ENCODE measurements at places on chromosomes 12 and 14.

DNA sequence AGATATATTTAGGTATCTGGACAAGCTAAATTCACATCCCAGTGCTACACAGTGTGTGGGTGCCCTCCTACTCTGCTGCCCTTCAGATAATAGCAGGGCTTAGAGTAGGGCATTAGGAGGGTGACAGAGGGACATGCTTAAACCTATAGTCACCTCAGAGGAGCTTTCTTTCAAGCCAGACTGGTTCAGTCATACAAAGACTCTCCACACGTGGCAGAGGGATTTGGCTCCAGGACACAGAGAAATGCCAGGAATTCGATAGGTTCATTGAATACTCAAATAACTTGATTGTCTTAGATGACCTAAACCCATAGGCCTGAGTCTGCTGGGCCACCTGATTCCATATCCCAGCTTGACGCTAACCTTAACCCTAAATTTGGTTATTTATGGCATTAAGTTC, 163.5 kb downstream of the TPH2 start:
- H3K4me3 ChIP-seq: no peak overlapping the region
- no peaks in the 10 kb centered on the region for H3K36me3 ChIP-seq
- H3K4me1 ChIP-seq: no peaks in the 10 kb centered on the region
- no peaks in the 10 kb centered on the region for H3K27me3 ChIP-seq

GRCh38 chr12:388541-389141, 479 bp downstream of the KDM5A start:
- peaks cover 42% of the 10 kb centered on the region for H3K4me1 ChIP-seq
- H3K27me3 ChIP-seq: no peaks in the 10 kb centered on the region
- H3K4me3 ChIP-seq: peak overlapping the region; percentile 89
- H3K27ac ChIP-seq: peak overlapping the region; percentile 87

- no peaks in the 10 kb centered on the region for H3K27me3 ChIP-seq
- H3K4me3 ChIP-seq: no peak overlapping the region
- no peaks in the 10 kb centered on the region for H3K36me3 ChIP-seq
- H3K4me1 ChIP-seq: no peaks in the 10 kb centered on the region
- no peak overlapping the region for H3K27ac ChIP-seq
These were observed 19.6 kb downstream of the CCDC60 start for GRCh38 chr12:119354172-119354571.

GRCh38 chr12:132562489-132563021, 47.8 kb downstream of the LRCOL1 start:
- H3K4me1 ChIP-seq: peaks cover 34% of the 10 kb centered on the region
- peaks cover 29% of the 10 kb centered on the region for H3K36me3 ChIP-seq
- H3K27ac ChIP-seq: no peak overlapping the region
- no peaks in the 10 kb centered on the region for H3K27me3 ChIP-seq

- no peak overlapping the region for H3K4me3 ChIP-seq
- no peak overlapping the region for H3K27ac ChIP-seq
- no peak for DNase-seq
- no peaks in the 10 kb centered on the region for H3K27me3 ChIP-seq
These were observed 36.1 kb upstream of the PRB2 start for GRCh38 chr12:11431486-11431885.

DNA sequence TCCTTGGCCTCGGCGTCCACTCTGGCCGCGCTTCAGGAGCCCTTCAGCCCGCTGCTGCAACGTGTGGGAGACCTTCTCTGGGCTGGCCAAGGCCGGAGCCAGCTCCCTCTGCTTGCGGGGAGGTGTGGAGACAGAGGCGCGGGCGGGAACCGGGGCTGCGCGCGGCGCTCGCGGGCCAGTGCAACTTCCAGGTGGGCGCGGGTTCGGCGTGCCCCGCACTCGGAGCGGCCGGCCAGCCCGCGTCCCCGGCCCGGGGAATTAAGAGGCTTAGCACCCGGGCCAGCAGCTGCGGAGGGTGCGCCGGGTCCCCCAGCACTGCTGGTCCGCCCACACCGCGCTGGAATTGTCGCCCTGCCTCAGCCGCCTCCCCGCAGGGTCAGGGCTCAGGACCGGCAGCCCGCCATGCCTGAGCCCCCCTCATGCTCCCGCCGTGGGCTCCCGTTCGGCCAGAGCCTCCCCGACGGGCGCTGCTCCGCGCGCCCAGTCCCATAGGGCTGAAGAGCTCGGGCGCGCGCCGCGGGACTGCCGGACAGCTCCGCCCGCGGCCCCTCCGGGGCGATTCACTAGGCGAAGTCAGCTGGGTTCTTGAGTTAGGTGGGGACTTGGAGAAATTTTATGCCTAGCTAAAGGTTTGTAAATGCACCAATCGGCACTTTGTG, 673.9 kb downstream of the SLC16A7 start:
- no peak overlapping the region for H3K4me3 ChIP-seq
- no peak for DNase-seq
- no peak overlapping the region for H3K27ac ChIP-seq
- H3K4me1 ChIP-seq: no peaks in the 10 kb centered on the region
- H3K36me3 ChIP-seq: no peaks in the 10 kb centered on the region

- no peaks in the 10 kb centered on the region for H3K27me3 ChIP-seq
- H3K4me1 ChIP-seq: no peaks in the 10 kb centered on the region
- no peak overlapping the region for H3K27ac ChIP-seq
- peak overlapping the region; percentile 24 for H3K4me3 ChIP-seq
These were observed 10.6 kb downstream of the MYO1H start for GRCh38 chr12:109358154-109358869.

DNA sequence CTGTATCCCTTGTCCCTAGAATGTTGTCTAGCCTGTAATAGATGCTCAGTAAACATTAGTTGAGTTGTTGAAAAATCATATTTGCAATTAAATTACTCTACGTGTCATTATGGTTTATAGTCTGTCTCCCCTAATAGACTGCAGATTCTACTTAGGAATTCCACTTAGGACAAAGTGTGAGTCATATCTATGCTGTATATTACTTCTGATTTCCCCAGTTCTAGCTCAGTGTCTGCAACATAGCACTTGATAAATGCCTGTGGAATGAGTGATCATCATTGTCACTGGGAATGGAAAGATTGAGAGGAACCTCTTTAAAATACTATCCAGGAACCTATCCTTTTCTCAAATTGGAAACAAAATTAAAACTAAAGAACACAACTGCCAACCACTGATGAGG, 99.3 kb downstream of the TBX5 start:
- no peak overlapping the region for H3K27ac ChIP-seq
- H3K36me3 ChIP-seq: no peaks in the 10 kb centered on the region
- DNase-seq: no peak
- no peaks in the 10 kb centered on the region for H3K27me3 ChIP-seq

DNA sequence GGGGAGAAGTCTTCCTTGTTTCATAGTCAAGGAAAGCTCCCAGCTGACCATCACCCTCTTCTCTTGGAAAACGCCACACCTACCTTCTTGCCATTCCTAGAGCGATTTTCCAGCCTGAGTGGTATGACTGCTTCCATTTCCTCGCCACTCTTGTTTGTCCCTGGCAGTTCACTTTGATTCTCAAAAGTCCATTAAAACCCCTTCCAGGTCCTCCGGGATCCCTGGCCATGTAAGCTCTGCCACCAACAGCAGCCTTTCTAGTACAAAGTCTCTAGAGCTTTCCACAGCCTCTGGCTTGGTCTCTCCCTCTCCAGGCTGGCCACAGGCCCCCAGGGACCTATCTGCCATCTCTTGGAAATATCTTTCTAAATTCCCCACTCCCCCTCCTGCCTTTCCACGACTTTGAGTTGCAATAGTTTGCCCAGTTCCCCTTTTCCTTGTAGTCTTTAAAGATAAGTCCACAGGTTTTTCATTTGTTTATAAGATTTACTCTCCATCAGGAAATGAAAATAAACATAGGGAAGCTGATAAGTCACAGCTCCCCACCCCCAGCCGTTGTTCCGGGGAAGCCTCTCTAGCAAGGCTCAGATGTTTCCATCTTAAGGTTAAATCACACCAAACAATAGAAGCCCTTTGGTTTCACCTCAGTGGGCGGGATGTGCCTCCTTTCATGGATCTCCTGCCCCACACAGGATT, 42.9 kb upstream of the SINHCAF start:
- no peaks in the 10 kb centered on the region for H3K36me3 ChIP-seq
- DNase-seq: no peak
- H3K27ac ChIP-seq: no peak overlapping the region
- H3K4me3 ChIP-seq: no peak overlapping the region
- no peaks in the 10 kb centered on the region for H3K27me3 ChIP-seq

DNA sequence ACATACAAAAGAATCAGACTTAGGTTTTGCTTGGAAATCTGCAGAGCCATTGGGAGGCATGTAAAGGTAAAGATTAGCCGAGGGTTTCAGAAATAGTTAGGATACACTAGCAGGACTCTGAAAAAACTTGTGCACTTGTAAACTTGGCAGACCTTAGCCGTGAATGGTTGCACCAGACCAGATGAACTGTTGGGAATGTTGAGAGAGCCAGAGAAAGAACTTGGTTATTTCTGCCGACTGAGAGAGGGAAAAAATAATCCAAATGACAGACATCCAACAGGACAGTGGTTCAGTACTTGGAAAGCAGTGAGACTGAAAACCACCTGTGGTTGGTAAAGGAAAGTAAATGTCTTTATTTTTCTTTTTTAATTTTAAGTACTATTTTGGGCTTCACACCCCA, 222.5 kb upstream of the DDHD1 start:
- H3K4me3 ChIP-seq: no peak overlapping the region
- no peaks in the 10 kb centered on the region for H3K4me1 ChIP-seq
- H3K27ac ChIP-seq: no peak overlapping the region

DNA sequence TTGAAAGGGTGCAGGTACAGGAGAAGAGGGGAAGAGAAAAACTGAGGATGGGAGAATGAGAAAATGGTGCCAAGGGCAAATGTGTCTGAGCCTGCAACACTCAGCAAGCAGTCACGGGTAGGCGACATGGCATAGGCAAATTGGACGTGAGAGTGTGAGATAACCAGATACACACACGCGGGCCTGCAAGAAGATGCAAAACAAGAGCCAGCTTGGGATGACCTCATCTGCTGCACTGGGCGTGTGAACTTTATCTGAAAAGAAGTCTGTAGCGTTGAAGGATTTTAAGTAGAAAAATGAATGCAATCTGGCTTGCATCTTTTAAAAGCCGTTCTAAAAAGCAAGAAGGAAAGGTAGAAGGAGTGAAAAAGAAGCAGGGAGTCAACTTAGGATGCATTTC, 160.4 kb downstream of the NTF3 start:
- H3K4me3 ChIP-seq: no peak overlapping the region
- no peaks in the 10 kb centered on the region for H3K4me1 ChIP-seq
- no peaks in the 10 kb centered on the region for H3K36me3 ChIP-seq
- no peak overlapping the region for H3K27ac ChIP-seq

- H3K27me3 ChIP-seq: no peaks in the 10 kb centered on the region
- no peak for DNase-seq
- H3K4me1 ChIP-seq: peaks cover 18% of the 10 kb centered on the region
- no peaks in the 10 kb centered on the region for H3K36me3 ChIP-seq
- H3K27ac ChIP-seq: no peak overlapping the region
- no peak overlapping the region for H3K4me3 ChIP-seq
These were observed 36.2 kb downstream of the PPP1R13B start for GRCh38 chr14:103811189-103811588.

DNA sequence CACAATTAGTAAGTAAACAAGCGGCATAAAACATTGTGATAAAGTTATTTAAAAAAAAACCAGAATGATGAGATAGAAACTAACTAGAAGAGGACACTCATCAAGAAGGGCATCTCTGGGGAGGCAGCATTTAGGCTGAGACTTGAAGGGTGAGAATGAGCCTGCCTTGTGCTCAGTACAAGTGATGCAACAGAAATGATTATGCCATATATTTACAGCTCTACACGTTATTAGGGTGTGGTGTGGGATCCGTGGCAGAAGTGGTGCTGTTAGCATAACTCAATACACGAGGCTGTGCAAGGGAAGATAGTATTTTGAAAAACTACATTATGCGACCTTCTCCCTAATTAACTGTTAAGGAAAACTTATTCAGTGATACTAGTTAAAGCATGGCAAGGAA, 178.5 kb upstream of the ATF7IP start:
- H3K36me3 ChIP-seq: no peaks in the 10 kb centered on the region
- DNase-seq: no peak
- no peaks in the 10 kb centered on the region for H3K4me1 ChIP-seq
- H3K27me3 ChIP-seq: peaks cover 8% of the 10 kb centered on the region
- no peak overlapping the region for H3K27ac ChIP-seq
- no peak overlapping the region for H3K4me3 ChIP-seq

DNA sequence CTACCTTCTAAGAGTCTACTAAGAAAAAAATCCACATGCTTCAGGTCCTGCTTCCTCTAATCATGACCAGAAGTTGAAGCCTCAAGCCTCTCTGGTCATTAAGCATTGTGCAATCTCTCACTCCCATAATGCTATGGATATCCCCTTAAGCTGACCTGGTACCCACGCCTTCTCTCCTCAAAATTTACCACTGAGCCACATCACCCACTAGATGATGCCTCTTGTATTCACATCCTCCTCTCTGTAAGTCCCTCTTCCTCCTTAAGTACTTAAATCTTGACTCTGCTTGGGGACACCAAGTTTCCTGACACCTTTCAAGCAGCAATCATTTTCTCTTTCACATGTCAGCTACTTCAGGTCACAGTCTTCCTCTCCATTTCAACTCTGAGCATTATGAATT, 9.8 kb downstream of the GALNT4 start:
- no peaks in the 10 kb centered on the region for H3K27me3 ChIP-seq
- no peaks in the 10 kb centered on the region for H3K4me1 ChIP-seq
- no peak for DNase-seq

DNA sequence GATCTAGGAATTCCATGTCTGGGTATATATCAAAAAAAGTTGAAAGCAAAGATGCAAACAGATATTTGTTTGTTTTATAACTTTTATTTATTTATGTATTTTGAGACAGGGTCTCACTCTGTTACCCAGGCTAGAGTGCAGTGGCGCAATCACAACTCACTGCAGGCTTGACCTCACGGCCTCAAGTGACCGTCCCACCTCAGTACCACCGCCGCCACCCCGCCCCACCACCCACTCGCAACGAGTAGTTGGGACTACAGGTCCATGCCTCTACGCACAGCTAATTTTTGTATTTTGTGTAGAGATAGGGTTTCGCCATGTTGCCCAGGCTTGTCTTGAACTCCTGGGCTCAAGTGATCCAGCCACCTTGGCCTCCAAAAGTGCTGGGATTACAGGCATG, 66.5 kb upstream of the KTN1 start:
- H3K4me1 ChIP-seq: peaks cover 14% of the 10 kb centered on the region
- no peaks in the 10 kb centered on the region for H3K27me3 ChIP-seq
- no peak overlapping the region for H3K27ac ChIP-seq
- H3K4me3 ChIP-seq: no peak overlapping the region
- no peaks in the 10 kb centered on the region for H3K36me3 ChIP-seq

DNA sequence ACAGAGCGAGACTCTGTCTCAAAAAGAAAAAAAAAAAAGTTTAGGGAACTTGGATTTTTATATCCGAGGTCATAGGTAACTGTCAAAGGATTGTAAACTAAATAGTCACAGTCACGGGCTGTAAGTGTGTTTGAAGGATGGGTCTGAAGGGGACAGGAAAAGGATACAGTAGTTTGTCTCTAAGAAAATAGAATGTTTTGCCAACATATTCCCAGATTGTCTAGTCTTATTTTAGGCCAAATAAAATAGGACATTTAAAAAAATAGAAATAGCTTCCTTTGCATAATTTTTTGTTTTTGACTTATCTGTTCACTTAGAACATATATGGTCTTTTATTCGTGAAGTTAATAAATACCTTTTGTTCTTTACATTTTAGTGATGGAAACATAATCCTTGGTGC, 24.2 kb upstream of the REP15 start:
- H3K4me3 ChIP-seq: no peak overlapping the region
- peaks cover 33% of the 10 kb centered on the region for H3K36me3 ChIP-seq
- H3K27me3 ChIP-seq: no peaks in the 10 kb centered on the region

- H3K4me3 ChIP-seq: no peak overlapping the region
- no peaks in the 10 kb centered on the region for H3K27me3 ChIP-seq
- no peaks in the 10 kb centered on the region for H3K36me3 ChIP-seq
- H3K27ac ChIP-seq: peak overlapping the region; percentile 61
- no peak for DNase-seq
These were observed 11.1 kb downstream of the RASSF3 start for GRCh38 chr12:64621257-64621942.
